ENCODE measurements at places on chromosomes 1 and 21.

DNA sequence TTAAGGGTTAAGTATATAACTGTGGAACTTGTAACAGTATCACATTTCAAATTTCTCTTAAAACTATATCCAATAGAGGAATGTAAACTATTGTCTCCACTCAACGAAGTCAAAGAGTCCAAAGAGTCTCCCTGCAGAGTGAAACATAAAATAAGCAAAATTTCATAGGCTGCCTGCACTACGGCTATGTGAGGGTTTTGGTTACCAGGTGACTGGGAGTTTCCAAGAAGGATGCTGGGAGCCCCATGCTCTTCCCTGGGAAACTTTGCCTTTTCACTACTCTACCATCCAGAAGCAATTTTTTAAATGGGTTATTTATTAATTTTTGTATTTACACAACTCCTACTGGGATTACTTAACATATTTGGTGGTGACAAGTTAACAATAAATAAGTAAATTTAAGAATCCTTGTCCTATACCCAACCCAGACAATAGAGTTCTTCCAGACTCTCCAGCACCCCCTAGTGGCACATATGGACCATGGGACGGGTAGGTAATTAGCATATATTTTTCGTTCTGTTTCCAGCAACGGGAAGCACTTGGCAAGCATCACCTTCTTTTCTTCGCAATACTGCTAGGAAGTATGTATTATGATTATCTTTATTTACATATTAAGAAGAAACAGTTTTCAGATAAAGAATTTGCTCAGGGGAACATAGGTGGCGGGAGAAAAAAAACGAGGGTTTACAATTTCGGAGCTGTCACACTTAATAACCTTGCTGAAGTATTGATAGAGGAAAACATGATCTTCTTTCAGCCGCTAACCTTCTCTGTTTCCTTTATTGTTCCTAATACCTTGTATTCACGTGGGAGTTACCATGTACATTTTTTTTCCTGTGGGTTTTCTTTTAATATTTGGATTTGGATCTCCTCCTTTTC lies 3.5 kb downstream of the FMO2 start:
- peak; percentile 52 for DNase-seq

- no peak for DNase-seq
Measured at GRCh38 chr1:221503268-221503667, 238.6 kb downstream of the DUSP10 start.

GRCh38 chr1:4485398-4485797 lies 169.0 kb upstream of the AJAP1 start:
- DNase-seq = no peak

DNA sequence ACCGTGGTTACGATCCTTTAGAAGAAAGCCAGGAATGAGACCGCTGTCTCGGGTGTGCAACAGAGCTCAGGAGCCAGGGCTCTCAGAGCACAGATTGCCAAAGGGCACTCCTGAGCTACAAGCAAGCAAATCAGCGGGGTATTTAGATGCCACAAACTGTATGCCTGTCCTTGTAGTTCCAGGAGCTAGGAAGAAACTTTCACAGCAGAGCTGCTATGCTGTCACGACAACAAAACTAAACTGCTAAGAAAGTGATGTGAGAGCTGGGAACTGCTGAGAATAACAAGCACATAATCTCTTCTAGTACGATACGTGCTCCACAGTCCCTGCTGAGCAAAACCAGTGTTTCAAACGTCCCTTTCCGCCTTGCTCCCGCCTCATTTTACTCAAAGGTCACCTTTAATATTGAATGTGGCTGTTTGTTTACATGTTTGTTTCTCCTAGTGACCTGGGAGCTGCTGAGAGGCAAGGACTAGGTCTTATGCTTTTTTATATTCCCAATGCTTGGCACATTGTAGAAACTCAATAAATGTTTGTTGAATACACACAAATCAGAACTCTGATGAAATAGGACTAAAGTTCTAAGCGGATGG lies 14.7 kb downstream of the GREM2 start:
- DNase-seq = no peak

GRCh38 chr1:232037774-232038388 lies 411.3 kb downstream of the DISC1 start:
- no peak for DNase-seq

DNA sequence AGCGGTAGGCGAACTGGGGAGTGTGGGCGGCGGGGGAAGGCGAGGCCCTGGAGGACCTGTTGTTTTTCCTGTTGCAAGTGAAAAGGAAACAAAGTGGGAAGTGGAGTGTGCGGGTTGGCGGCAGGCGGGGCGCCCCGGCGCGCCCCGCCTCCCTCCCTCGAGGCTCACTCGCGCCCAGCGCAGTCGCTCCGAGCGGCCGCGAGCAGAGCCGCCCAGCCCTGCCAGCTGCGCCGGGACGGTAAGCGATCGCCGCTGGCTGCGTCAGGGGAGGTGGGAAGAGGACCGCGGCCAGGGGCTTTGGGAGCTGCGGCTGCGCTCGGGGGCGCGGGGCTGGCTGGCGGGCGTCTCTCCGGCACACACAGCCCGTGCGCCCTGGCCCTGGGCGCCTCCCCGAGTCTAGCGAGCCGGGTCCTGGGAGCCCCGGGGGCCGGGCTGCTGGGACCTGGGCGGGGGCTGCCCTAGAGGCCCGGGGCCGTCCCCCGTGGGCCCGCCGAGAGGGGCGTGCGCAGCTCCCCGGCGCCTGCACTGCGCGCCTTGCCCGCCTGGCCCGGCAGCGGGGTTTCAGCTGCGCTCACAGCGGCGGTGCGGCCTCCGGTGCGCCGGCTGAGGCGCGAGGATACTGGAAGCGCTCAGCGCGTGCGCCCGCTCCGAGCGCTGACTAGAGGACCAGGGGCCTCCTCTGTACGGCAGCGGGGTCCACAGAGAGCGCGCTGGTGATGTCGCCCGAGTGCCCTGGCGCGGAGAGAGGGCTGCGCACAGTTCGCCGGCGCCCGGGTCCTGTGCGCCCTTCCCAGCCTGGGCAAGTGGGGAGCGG lies at the start of gene PIK3CD:
Gene PIK3CD, plus strand, starts transcription at position 167 of the 814 bp plus-strand sequence. CDS start 58,725 bp downstream, outside the sequence.
- DNase-seq = peak; percentile 62

GRCh38 chr1:64473367-64473766 lies 3.4 kb downstream of the CACHD1 start:
- no peak for DNase-seq

DNA sequence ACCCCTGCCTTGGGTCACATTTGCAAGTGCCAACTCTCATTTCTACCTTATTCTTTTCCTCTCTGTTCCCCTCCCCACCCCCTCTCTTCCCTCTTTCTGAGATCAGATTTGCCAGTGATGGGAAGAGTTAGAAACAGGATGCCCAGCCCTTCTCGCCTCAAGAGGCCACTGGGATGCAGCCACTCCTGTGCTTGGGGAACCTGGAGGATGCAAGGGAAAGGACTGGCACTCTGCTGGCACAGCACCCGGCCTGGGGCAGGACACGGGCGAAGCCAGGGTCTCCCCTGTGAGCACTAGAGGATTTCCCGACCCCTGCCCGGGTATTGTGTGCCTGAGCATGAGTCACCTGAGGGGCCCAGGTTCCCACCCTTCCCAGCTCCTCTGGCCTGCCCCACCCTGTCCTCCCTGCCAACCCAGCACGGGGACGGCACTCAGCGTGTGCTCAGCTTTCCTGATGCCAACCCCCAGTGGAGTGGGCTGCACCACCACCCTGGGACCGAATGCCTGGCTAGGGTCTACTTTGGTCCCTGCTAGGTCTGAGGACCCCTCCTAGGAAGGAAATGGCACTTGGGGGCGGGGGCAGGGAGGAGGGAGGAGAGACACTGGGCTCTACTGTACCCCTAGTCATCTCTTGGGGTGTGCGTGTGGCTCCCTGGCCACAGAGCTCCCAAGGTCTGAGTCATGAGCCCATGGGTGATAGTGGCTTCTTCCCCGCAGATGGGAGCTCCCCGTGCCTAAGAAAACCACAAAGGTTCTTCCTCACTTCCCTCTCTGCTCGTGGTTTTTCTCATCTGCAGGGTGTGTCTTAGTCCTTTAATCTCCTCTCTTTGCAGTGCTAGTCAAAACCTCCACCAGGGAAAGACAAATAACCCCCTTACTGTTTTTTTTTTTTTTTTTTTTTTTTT lies 12.4 kb downstream of the LMNA start:
- DNase-seq = peak; percentile 90

GRCh38 chr1:197807216-197807615 lies 31.9 kb upstream of the DENND1B start:
- DNase-seq = no peak

DNA sequence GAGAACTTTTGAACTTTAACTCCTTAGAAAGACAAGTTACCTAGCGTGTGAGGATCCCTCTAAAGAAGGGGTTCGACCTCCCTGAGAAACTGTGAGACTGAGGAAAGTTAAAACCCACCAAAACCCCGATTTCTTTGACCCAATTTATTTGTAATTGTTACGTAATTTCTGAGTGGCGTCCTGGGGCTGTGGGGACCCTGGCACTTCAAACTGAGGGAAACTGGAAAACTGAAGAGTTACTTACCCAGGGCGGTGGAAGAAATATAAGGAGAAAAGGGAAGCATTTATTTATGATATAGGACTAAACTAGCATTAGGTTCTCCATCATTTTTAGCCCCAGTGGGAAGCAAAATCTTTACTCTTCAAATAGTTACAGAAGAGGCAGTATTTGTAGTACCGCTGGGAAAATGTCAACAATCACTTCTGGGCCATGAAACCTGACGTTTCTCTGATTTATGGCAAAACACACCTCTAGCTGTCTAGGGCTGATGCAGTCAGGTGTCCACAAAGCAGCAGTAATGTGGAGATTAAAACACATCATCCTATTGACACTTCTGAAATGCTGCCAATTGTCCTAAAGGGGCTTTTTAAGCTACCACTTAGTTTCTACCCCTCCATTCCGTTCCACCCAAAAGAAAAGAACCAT lies 430 bp downstream of the S100B start:
- DNase-seq = no peak

DNA sequence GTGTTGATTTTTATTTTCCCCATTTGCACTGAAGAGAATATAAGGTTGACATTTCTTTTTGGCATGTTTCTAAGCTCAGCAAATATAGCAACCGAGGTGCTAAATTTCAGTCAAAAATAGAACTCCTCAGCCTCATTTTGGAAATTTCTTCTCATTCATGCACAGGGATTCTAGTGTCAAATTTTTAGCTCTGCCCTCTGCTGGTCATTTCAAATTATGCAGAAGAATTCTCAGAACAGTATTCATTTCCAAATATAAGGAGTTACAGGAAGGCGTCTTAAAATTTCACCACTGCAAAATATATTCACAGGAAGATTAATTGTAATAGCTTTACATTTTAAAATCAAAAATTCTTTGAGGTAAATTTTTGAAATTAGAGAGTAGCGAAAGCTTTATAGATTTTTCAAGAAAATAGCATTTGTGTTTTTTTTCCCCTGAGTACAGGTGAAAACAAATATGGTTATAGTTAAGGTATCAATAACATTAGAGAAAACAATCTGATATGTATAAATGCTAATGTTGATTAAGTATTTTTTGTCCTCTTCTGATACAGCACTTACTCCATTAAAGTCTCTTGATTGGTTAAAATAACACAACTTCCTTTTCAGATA lies 57.9 kb downstream of the FMN2 start:
- DNase-seq = peak; percentile 5

DNA sequence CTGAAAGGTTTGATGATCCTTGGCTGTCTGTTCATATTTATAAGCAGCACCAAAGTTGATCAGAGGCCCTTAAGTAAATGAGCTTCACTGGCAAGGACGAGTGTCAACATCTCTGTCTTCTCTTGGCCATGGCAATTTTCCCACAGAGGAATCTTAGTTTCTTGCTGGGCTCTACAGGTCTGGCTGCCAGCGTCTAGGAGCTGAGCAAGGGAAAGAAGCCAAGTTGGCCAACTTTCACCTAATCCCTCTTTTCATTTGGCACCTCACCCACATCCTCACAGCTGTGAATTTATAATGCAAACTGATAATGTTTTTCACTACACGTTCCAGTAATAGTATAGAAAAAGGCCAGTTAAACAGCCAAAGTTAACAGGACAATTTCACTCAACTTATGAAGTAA lies 99.0 kb upstream of the LBR start:
- no peak for DNase-seq

- DNase-seq = no peak
Measured at GRCh38 chr1:6622396-6623152, 2.1 kb upstream of the THAP3 start.

- peak; percentile 28 for DNase-seq
Measured at GRCh38 chr1:186476264-186477040, 15.5 kb upstream of the PDC start.

- DNase-seq = peak; percentile 36
Measured at GRCh38 chr1:68255301-68255700, 23.0 kb upstream of the WLS start.

DNA sequence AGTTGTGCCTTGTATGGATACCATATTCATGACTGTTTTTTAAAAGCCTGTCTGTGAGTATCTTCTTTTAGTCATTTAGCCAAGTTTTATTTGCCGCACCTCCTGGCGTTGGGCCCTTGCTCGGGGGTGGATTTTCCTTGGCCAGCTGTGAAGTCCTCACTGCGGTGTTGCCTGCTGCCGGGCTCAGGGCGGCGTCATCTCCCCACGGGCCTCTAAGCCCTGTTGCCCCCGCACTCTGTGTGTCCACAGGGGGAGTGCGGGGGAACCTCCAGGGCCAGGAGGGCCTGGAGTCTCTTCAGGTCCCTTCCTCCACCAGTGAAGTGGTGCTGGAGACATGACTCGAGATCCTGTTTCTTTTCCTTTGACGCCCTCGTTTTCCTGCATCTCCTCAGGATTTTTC lies 65.8 kb upstream of the DIP2A start:
- DNase-seq = no peak

DNA sequence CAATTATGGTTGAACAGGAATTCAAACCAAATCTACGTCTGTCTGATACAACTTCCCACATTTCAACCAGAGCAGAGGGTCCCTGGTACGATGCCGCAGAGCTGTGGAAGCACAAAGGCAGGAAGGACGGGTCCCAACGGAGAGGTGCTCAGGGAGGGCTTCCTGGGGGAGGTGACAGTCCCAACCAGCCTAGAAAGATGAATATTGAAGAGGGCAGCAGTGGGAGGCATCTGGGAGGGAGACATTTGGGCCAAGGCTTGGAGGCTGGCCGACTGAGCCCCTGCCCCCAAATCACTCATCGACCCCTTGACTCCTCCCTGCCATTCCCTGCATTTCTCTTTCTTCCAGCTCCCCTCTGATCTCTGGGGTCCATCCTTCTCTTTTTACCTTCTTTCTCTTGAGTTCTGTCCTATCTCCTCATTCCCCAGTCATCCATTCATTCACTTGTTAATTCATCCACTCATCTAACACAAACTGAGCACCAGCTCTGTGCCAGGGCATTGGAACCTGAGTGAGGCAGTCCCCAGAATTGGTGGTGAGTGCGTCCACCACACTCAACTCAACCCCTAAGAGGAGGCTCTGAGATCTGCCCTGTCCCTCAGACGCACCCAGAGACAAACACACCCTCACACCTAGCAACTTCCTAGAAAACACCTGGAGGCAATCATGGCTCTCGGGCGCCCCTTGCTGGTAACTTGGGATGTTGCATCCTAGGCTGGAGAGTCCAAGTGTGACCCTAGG lies 13.2 kb upstream of the CELA3B start:
- DNase-seq = peak; percentile 59

- no peak for DNase-seq
Measured at GRCh38 chr1:68490046-68490651, 6.7 kb downstream of the DEPDC1 start.

All from inflammatory macrophage treated with lipopolysaccharide for 4 hours (primary cell).